ENCODE measurements at places on chromosomes 6 and 20.
A peak's percentile ranks its signal among the peaks of the same experiment; 100 is the strongest.

DNA sequence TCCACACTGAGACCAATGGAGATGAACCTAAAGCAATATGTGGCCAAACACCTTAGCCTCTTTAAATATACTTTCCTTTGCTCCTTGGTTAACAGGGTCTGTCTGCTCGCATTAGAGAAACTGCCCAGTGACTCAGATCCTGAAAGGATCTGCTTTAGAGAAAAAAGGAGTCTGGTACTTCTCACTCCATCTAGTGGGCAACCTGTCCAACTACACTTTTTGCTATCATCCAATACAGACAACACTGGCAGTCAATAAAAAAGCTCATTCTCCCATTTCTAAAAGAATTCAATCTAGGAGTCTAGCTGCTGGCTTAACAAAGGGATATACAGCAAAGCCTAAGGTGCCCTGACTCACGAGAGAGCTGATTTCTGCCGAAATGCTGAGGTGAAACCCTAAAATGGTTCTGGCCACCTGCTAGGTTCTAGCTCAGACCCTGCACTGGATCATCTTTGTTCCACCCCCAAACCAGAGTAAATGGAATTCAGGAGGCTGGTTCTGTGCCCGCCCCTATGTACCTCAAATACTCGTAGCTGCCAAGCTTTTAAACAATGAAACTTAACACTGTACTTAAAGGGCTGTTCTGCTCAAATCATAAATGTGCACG lies 11.5 kb downstream of the GNL1 start:
- peak; percentile 37 for DNase-seq

DNA sequence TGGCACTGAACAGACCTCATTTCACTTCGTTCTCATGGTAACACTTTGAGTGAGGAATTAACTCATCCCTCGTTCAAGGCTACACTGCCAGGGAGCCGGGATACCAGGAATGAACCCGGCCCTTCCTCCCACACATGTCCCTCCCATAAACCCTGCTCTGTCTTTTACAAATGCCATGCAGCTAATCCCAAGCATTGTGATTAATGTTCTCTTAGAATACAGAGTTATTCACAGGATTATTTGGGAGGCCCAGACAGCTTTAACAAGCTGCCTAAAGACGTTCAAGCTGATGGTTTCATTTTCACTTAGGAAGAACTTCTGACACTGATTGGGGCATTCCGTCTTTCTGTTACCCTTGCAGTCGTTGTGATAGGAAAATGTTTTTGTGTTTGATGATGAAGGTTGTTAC lies 42.5 kb upstream of the CD83 start:
- peak; percentile 37 for DNase-seq

DNA sequence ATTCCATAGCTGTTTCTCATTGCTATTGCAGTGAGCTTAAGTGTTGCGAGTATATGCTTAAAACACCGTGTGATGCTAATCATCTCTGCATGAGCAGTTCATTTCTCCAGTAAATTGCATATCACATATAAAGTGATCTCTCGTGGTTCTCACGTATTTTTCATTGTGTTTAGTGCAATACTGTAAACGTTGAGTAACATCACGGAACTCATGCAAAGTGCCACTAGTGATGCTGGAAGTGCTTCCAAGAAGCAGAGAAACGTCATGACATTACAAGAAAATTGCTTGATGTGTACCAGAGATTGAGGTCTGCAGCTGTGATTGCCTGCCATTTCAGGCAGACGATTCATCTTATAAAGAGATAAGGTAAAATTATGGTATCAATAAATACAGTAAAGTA lies 830.4 kb downstream of the GRIK2 start:
- DNase-seq = no peak

- DNase-seq = no peak
These were observed 118.2 kb downstream of the RPS12 start for GRCh38 chr6:132932588-132932987.

GRCh38 chr6:20292905-20293304 lies 80.6 kb upstream of the MBOAT1 start:
- no peak for DNase-seq

- no peak for DNase-seq
These were observed 734.4 kb downstream of the MAFB start for GRCh38 chr20:39954621-39955020.

DNA sequence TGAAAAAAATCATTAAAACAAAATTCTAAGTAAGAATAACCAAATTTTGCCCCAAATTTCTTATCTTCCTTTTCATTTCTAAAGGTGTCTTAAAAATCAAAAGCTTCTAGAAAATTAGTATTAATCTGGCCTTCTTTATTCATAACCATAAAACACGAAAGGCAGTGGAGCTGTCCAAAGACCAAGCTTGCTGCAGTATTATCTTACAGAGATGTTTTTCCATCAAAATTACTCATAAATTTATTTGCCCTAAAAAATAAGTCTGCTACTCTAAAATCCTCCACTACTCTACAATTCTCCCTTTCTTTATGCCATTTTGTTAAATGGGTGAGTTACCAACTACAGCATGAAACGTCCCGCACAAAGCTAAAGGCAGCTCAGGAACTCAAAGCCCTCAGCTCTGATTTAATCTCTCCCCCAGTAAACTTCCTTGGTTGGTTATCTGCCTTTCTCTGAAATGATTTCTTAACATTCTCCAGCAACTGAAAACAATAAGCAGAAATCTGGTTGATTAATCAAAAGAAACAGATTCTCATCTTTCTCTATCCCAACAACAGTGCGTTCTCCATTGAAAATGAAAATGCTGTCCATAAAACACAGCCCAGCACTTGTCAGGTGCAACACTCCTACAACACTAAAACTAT lies 2.1 kb downstream of the USP49 start:
- no peak for DNase-seq

DNA sequence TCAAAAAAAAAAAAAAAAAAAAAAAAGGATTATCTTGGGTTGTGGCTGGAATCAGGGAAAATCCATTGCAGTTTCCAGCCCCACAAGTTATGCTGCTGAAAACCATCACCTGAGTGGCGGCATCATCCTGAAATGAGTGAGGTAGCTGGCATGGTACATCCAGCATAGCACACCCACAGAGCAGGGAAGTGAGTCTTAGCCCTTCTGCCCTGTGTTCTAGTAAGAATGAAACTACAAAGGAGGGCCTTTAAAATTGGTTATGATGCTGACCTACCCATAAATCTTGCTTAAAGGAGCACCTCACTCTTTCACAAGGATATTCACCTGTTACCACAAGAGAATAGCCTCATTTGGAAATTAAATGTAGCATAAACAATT lies 119.2 kb downstream of the NFATC2 start:
- DNase-seq = no peak

GRCh38 chr20:32580970-32581838 lies 3.9 kb downstream of the NOL4L start:
- no peak for DNase-seq

DNA sequence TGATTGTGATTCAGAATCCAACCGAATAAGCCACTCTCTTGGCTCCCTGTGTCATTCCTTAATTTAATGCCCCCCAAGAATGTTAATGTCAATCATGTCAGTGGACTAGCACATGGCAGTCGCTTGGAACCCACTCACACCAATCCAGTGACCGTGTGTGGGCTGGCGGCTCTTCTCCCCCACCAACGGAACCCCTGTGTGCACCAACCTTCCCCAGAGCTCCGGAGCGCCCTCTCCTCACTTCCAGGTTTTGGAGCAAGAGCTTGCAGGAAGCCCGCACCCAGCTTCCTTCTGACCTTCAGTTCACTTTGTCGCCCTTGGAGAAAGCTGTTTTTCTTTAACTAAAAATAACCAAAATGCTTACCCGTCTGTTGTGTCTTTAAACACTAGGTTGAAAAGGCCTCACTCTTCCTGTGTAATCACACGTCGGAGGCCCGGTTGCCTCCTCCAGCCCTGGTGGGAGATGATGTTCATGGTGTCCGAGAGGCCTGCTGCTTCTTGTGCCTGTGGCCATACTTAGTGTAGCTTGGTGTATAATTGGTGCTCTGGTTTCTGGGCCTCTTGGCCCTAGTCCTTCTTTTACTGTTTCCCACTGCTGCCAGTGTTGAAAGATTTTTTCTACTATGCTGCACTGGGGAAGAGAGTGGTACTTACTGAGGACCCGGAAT lies 17.8 kb upstream of the MAP1LC3A start:
- DNase-seq = no peak

DNA sequence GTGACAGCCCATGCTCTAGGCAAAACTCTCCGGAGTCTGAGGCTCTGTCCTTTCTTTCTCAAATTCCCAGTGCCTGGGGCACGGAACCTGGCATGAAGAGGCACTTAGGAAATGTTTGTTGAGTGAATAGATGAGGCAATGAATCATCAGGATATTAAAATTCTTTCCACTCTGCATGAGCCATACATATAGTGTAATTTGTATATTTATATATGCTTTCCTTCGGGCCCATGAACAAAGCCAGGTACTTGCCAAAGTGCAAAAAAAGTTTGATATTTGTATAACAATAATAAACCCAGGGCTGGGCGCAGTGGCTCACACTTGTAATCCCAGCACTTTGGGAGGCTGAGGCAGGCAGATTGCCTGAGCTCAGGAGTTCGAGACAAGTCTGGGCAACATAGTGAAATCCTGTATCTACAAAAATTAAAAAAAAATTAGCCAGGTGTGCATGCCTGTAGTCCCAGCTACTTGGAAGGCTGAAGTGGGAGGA lies 212.3 kb upstream of the ZNF217 start:
- DNase-seq = no peak

DNA sequence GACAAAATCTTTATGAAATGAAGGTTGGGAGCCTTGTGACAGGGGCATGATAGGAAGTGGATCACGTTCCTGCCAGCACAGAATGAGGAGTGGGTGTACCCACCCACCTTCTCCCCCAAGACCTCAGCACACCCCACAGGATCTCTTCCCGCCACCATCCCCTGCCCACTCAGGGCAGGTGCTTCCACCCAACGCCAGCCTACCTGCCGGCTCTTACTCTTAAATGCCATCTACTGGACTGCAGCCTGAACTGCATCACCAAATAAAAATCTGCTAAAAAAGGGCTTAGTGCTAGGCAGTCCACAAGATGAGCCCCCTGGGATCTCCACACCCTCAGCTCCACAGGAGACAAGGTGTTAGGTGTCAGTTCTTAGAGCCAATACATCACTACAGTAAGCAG lies 20.6 kb downstream of the DTNBP1 start:
- peak; percentile 44 for DNase-seq

DNA sequence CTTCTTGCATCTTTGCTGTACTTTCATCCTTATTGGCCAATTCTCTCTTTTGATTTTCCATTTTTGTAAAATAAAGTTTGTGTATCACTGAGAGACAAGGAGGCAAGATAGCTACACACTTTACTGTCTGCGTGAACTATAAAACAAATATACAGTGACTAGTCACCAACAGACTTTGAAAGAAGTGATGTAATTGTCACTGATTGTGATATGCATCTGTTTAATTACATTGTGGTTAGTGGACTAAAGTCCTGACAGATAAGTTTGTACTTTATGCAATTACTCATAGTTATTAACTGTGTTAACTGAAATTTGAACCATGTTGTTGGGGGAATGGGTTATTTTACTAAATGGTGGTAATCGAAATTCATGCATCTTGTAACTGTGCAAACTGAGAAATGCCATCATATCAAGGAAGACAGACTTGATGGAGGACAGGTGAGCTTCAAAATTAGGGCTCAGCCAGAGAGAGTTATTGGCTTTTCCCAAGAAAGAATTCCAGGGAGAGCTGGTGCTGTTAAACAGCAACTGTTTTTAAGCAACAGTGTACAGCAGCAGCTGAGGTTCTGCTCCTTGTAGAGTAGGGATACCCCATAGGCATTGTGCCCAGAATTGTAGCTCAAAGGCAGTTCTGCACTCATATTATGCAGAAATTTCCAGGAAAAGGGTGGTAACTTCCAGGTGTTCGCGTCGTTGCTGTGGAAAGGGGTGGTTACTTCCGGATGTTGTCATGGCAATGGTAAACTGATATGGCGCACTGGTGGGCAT lies 62.9 kb downstream of the EFHC1 start:
- no peak for DNase-seq

DNA sequence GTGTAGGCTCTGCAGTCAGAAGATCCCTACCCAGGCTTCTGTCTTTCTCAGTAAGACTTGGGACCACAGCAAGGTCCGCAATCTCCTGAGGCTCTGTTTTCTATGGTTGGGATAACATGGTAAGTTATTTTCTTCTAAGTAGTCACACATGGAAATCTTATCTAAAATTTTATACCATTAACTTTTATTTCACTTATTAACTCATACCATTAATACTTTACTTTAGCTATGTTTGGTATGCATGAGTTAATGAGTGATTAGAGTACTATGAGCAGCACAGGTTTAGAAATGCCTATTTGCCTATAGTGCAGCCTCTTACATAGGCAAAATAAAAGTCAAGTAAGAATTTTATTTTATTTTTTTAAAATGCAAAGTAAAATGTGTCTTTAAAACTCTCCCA lies 27.2 kb downstream of the GINM1 start:
- no peak for DNase-seq

DNA sequence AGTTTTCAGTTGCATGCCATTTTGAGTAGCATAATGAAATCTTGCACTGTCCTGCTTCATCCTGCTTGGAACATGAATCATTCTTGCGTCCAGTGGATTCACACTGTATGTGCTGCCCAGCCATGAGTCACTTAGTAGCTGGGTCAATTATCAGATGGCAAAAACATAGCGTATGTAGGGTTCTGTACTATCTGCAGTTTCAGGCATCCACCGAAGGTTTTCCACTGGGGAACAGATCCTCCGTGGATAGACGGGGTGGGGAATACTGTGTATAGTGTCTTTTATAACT lies 61.4 kb downstream of the IL22RA2 start:
- DNase-seq = no peak

DNA sequence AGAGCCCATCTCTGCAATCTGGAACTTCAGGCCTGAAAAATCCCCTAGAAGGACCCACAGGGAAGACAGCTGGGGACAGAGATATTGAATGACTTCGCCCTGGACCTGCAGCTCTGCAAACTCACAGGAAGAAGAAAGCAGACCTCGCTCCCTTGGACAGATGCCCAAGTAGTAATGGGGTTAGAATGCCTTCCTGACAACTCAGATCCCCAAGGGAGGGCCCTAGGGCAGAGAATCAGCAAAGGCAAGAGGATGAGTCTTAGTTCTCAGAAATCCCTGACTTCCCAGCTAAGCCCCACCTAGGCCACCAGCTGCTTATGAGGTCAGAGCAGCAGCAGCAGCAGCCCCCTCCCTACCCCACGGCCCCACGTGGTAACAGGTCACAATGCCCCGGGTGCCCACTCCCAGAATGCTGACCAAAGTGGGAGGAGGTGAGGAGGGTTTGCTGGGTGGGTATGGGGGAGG lies at the start of gene C20orf141:
C20orf141 (plus strand) TSS at position 401 of the 465 bp plus-strand sequence. CDS start 198 bp downstream, outside the sequence.
- peak; percentile 59 for DNase-seq

DNA sequence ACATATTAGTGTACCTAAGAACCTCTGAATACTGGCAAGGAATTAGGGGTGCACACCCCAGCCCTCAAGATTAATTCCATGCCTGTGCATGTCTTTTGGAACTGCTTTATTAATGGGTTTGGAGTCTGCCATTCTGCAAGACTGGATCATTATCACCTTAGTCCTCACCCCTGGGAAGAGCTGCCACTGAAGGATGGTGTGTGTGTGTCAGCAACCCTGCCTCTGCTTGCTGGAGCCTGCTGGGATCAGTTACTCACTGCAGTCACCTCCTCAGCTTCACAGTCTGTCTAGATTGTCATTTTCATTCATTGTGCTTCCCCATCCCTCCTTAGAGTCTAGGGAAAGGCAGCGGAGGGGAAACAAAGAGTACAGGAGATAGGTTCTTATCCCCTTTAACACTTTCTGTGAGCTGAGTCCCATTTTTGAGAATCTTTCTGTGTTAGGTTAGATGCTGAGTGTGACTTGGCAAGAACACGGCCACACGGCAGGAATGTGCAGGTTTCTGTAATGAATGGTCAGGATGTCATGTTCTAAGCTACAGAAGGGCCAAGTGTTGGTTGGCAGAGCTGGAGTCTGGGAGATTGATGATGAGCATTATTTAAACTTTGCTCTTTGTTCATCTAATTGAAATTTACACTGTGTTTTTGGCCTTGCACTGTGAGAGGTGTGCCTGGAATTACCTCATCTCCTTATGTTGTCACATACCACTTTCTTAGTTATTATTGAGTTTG lies 21.1 kb downstream of the GHRH start:
- DNase-seq = no peak

Measured in ELF-1 (cell line).